SJSA1 (cell line): ENCODE measurements at places on chromosomes 16 and 17. TPM values are rescaled to one million over a fixed set of nuclear protein-coding genes. Genes with fewer than 3 reads are reported as not detected.

The NUDT7 gene
- total RNA-seq: 2.8 and 3.0 TPM in 2 replicates

The TERB1 gene
- total RNA-seq: 0.05 TPM in 1 of 2 replicates, not detected in the other

The RPL38 gene
- 353 and 435 TPM in 2 replicates for total RNA-seq

The KCNJ2 gene
- total RNA-seq: 0.03 TPM in 1 of 2 replicates, not detected in the other

The GPR139 gene
- total RNA-seq: not detected in 2 replicates

The CRHR1 gene
- total RNA-seq: not detected in 2 replicates

The RUNDC3A gene
- not detected in 2 replicates for total RNA-seq

The CD300E gene
- total RNA-seq: not detected in 2 replicates
